ENCODE measurements at places on chromosomes 1 and 21.

GRCh38 chr1:2130871-2131289, 63.7 kb downstream of the FAAP20 start:
- no peak for DNase-seq

DNA sequence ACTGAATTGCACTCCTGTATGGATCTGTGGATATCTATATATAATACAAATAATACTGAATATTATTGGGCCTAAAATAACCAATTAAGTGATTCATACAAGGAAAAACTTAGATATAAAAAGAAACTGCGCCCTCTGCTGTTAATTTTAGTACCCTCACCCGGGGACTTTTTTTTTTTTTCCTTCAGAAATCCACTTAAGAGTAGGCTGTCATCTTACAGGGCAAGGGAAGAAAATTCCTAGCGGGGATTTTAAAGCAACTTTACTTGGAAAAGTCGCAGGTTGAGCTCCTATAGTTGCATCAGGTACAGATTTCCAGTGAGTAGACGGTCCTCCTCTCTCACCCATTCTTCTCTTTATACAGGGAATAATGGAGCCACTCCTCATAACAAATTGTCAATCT, 1.3 kb downstream of the NTNG1 start:
- DNase-seq = peak; percentile 34

DNA sequence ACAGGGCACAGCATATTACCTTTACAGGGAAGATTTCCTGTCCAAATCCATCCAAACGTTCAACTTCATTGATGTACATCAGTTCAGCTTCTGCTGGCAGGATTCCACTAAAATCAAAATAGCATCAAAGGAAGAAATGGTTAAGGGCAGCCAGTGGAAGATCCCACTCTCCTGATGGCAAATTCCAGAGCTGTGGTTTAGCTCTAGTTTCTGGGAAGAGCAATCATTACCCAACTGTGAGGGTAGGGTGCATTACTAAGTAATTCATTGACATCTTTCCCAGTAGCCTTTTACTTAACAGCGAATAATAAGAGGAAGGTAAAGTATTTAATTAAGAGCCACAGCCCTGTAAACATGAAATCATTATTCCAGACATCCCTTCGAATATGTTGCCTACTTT, 120.7 kb downstream of the SMYD2 start:
- no peak for DNase-seq

GRCh38 chr1:152048416-152049009, 11.7 kb upstream of the S100A11 start:
- peak; percentile 28 for DNase-seq

GRCh38 chr1:27157194-27157593, 2.3 kb upstream of the SLC9A1 start:
- DNase-seq = no peak

DNA sequence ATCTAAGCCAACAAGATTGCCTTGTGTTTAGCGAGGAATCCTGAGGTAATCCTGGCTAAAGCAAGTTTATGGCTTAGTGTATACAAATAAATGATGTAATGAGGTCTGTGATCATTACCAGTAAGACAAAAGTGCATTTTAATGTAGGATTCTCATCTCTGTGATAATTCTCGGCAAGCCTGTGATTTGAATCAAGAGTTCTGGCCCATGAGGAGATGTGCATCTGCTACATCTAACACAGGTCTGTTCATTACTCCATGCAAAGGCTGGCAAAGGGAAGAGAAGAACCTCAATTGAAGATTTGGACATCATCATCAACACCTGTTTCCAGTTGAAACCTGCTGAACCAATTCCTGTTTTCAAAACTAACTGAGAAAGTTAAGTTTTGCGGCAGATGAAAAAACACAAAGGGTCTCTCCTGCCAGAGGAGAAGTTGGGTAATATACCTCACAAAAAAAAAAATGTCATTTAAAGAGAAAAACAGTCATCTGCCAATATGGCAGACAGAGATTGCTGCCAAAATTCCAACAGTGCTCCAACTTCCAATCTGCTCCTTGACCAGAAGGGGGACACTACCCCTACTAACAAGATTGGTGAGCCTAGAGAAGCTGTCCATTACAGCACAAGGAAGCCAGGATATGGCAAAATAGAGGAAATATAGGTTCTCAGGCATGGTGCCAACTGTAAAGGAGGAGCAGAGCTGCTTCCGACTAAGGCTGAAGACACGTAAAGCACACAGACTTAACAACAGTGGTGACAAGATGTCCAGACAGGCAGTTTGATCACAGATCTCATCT, 453.7 kb downstream of the TTLL7 start:
- DNase-seq = no peak

DNA sequence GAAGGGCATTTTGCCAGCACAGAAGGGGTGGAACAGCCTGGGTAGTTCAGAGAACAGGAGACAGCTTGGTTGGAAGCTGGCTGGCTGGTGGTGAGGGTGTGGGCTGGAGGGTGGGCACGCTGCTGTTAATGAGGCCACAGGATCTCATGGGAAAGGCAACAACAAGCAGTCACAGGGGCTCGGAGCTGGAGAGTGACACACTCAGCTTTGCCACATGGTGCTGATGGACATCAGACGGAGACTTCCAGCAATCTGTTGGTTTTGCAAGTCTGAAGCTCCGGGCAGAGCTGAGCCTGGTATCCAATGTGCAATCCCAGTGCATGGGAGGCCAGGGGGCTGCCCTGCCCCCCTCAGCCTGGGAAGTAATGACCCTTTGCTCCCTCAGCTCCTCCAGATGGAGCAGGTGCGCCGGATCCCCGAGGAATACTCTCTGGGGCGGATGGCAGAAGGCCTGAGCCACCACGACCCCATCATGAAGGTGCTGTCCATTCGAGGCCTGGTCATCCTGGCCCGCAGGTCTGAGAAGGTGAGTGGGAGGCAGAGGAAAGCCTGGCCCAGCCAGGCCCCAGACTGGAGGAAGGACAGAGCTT, 15.6 kb upstream of the TTC4 start:
- DNase-seq = no peak

DNA sequence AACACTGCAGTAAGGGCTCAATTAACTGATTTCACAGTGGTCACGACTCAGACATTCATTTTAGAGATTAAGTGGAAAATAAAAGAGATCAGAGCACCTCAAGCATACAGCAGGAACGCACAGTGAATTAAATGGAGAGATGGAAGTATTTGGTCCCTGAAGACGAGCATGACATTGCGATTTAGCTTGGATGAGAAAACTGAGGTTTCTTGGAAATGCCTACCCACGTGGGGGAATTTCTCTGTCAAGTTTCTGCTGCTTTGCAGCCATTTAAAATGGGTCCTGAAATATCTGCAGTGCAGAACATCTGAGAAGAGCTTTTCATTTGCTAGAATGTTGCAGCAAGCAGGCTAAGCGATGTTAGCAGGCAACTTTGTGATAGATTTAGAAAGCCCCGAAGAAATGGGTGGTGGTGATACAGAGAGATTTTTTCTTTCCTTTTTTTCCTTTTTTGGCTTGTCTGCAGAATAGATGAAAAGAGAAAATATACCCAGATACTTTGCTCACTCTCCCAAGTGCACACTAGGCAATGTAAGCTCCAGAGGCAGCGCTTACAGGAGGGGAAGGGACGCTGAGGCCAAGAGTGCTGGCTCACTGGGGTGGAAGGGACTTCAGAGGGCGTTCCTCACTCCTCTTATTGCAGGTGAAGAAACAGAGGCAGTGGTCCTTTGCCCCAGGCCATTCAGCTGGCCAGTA, 258.0 kb downstream of the KCNJ6 start:
- DNase-seq = no peak

- no peak for DNase-seq
These were observed 50.2 kb upstream of the DNAH14 start for GRCh38 chr1:224879162-224879803.

GRCh38 chr1:2604844-2605508, 18.4 kb downstream of the PRXL2B start:
- no peak for DNase-seq

DNA sequence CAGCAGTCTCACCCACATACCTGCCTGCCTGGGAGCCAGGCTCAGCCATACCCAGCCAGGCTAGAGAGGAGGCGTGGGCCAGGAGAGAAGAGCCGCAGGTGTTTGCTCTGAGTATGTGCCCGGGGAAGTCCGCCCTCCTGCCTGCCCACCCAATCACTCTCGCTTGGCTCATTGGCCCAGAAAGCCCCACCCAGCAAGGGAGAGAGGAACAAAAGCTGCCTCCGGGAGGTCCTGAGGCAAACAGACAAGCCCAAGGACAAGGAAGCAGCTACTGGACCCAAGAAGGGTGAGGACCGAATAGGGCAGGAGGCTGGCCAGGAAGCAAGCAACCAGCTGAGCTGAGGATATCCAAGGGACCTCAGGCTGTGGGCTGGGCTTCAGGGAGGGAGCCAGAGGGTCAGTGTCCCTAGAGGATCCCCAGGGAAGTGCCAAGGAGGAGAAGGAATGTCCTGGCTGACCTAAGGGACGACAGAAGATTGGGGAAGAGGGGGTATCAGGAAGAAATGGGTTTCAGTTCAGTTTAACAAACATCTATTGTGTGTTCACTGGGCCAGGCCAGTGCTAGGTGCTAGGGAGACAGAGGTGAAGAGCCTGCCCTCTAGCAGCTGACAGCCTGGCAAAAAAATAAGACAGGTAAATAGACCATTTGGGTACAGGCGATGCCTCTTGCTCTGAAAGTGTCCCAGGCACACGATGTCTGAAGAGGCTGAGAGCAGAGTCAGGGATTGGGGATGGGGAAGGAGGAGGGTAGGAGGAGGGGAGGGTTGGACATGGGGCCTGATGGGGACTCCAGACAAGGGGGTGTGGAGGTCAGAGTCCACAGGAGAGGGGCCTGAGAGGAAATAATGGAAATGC, at the start of gene GJB4:
TSS of gene GJB4 (plus strand) at position 238 of the 855 bp plus-strand sequence. CDS start 1,515 bp downstream, outside the sequence.
- DNase-seq = no peak

- DNase-seq = no peak
These were observed 33.2 kb downstream of the ZBTB40 start for GRCh38 chr1:22484706-22485345.

DNA sequence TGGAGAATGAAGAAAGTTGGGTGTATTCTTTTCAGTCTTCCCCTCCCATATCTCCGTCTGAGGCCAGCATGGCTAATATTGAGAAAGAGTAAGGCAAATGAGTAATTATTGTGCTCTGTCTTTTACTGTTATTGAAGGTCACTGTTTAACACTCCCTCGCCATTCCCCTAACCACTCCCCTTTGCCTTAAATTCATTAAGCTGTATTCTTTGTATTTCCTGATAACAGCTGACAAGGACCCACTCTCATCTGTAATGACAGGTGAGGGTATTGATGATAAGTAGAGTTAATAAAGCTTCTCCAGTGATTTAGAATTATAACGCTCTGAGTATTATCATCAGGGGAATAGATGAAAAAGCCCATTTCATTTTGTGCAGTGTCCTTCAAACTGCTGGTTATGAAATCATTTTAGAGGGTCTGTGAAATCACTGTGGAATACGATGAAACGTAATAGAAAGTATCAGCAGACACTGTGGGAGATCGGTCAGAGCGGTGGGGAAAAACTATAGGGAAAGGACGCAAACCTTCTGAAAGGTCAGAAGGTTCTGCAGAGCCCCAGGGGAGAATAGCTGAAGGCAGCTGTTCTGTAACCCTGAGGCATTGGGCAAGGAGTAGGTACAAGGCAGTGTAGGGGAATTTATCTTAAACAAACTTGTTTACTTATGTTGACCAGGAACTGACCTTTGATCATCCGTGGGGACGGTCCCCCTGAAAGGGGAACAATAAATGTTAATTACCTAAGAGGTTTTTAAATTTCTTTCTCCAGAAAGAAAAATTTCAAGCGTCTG, 46.3 kb upstream of the CACYBP start:
- no peak for DNase-seq

DNA sequence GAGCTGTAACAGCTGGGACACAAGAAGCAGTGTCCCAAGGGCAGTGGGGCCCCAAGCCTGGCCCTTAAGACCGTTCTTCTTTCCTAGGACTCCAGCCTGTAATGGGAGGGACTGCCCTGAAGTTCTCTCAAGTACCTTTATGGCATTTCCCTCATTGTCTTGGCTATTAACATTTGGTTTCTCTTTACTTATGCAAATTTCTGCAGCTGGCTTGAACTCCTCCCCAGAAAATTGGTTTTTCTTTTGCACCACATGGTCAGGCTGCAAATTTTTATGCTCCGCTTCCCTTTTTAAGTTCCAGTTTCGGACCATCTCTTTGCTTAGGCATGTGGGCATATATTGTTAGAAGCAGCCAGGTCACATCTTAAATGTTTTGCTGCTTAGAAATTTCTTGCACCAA, 3.1 kb upstream of the MROH9 start:
- DNase-seq = no peak

- no peak for DNase-seq
These were observed 79.4 kb downstream of the SPATA46 start for GRCh38 chr1:162297208-162297607.

DNA sequence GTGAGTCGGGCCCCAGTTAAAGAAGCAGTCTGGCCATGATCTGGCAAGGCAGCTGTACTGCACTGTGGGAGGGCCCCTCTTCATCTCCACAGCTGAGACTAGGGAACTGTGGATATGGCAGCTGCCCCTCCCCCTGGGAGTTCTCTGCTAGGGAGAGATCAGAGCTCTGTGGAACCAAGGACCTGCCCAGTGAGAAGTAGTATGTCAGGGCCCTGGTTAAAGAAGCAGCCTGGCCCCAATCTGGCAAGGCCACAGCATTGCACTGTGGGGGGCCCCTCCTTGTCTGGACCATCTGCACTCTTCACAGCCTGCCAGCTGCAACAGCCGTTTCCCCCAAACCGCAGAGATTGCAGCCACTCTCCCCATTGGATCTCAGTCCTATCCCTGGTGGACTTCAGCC, 208.5 kb downstream of the DNAH14 start:
- no peak for DNase-seq

- DNase-seq = peak; percentile 76
These were observed 24.0 kb downstream of the QSOX1 start for GRCh38 chr1:180178511-180179161.

GRCh38 chr1:118990513-118991152, 2.5 kb upstream of the TBX15 start:
- DNase-seq = no peak

DNA sequence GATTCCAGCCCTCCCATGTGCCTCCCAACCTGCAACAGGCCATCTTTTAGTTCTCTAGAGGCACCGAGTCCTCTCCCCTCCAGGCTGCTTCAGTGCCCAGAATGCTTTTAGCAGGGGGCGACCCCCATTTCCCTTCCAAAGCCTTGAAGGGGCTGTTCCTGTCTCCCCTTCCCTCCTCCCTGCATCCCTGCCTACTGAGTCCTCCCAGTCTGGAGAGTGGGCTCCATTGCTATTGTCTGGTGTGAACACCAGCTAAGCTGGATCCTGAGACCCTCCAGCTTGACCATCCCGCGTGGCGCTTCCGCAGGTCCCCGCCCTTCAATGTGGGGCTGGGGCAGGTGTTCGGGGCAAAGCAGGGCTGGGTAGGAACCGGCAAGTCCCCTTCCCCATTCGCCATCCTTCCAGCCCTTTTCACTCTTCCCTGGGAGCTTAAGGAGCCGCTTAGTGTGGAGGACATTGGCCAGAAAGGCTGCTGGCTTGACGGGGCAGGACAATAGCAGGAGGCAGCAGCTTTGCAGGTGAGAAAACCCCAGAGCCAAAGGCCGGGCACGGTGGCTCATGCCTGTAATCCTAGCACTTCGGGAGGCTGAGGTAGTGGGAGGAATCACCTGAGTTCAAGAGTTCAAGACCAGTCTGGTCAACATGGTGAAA, 32.2 kb downstream of the PADI6 start:
- no peak for DNase-seq

DNA sequence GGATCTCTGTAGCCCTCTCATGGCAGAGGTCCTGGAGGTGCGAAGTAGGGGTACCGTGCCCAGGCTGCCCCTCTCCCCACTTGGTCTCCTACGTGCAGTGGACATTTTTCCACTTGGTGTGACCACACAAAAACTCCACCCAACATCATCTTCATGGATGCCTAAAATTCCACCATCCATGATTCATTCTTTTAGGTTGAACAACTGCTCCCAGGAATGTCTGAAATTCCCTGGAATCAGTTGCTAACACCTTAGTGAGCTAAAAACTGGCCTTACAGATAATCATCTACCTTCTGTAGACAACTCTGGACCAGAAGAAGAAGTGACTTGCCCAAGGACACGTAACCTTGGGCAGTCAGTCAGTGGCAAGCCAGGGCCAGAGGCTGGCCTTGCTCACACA, 32.1 kb upstream of the CLIC4 start:
- no peak for DNase-seq

All from HuH-7.5 (cell line).